ENCODE measurements at places on chromosomes 7 and 10.

GRCh38 chr7:94044806-94045205 lies 40.7 kb upstream of the BET1 start:
- no peak for DNase-seq

DNA sequence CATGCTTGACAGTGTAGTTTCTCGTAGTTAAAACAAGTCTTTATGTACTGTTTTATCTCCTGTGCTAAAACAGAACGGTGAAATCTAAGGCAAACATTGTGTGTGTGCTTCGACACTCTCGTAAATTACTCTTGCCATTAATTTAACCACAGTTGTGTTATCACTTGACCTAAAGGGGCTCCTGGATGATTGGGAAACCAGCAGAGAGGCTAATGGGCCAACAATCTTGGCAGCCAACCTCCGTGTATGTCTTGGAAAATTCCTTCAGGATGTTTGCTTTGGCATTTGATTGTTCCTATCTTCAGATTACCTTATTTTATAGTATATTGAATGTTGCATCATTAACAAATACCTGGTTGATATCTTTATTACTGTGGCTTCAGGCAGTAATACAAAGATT lies 409.5 kb downstream of the SDK1 start:
- no peak for DNase-seq

DNA sequence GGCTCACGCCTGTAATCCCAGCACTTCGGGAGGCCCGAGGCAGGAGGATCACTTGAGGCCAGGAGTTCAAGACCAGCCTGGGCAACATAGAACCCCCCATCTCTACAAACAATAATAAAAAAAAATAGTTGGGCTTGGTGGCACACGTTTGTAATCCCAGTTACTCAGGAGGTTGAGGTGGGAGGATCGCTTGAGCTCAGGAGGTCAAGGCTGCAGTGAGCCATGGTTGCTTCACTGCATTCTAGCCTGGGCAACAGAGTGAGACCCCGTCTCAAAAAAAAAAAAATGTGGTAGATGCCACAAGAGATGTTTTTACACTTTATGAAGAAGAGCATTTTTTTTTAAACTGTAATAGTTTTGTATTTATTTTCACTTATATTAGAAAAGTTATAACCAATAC lies 12.8 kb downstream of the NYAP1 start:
- DNase-seq = no peak

DNA sequence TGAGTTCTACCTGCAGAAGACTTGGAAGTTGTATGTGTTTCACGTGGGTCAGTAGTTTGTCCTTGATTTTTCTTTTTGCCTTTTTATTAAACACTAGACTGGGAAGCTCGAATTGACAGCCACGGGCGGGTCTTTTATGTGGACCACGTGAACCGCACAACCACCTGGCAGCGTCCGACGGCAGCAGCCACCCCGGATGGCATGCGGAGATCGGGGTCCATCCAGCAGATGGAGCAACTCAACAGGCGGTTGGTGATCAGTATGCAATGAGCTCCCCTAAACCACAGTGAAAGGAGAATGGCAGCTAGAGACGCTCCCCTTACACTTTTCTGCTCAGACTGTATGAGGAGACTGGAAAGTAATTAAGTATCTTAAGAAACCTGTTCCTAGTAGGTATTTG lies 126.7 kb upstream of the STK17A start:
- no peak for DNase-seq

GRCh38 chr10:33876584-33877400 lies 542.3 kb upstream of the NRP1 start:
- no peak for DNase-seq

DNA sequence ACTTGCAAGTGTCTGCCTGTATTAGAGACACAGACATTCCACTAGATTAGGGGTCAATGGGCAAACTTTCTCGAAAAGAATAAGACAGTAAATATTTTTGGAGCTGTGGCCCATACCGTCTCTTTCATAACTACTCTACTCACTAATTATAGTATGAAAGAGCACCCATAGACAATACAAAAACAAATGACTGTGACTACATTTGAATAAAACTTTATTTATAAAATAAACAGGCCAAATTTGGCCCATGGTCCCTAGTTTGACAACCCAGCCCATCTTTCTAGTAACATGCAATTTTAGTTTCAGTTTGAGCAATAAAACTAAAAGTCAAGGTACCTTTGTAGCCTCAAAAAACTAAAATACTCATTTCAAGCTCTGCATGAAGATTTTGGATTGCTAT lies 294.6 kb downstream of the PARD3 start:
- DNase-seq = no peak

DNA sequence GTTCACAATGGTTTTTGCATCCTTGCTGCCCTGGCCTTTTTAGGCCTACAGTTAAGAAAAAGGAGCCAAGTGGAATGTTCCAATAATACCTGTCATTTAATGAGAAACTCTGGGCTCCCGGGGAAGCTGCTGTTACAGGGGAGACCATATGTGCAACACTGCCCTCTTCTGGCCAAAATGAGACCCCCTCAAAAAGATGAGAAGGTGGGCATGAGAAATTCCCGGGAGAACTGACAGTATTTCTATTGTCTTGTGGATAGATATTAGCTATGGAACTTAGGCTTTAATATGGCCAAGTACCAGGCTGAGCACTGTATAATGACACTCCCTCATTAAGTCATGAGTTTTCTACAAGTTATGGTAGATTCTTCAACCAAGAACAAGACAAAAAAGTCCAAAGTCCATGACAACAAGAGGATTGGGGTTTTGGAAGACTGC lies 99.4 kb downstream of the CCDC3 start:
- DNase-seq = no peak

- DNase-seq = no peak
Observed at GRCh38 chr7:4665661-4666060, 16.4 kb upstream of the FOXK1 start.

- no peak for DNase-seq
Observed at GRCh38 chr10:121615435-121615793, 17.2 kb upstream of the FGFR2 start.

DNA sequence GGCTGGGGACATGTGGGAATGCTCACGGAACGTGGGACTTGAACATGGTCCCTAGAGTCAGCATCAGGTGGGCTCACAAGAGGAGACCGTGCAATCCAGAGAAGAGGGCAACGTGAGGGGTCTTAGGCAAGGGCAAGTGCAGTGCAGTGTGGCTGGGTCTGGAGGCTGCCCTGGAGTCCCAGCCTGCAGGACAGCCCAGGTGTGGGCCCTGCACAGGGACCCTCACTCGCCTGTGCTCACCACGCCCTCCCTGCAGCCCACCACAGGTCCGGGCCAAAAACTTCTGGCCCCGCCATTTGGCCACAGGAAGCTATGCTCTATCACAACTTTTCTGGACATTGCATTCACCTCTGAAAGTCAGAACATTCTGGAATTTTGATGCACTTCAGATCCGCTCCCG lies 133.5 kb downstream of the PAXIP1 start:
- DNase-seq = no peak

GRCh38 chr7:112195717-112196116 lies 10.5 kb downstream of the DOCK4 start:
- no peak for DNase-seq

GRCh38 chr7:32048970-32049491 lies 21.2 kb downstream of the PDE1C start:
- DNase-seq = no peak

DNA sequence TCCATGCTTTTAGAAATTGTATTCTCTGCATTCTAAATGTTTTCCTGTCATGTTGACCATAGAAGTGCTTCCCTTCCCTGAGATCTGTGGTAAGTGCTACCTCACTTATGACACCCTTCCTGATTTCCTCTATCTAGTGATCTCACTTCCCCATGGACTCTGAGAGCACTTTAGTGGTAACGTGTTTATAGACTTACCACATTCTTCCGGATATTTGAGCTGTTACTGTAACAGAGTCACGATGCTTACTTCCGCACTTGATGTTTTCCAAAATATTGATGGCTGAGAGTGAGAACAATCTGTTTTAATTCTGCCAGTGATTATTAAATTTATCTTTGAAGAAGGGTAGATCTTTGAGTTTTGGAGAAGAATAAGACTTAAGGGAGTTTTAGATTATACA lies 60.1 kb upstream of the NAMPT start:
- no peak for DNase-seq

DNA sequence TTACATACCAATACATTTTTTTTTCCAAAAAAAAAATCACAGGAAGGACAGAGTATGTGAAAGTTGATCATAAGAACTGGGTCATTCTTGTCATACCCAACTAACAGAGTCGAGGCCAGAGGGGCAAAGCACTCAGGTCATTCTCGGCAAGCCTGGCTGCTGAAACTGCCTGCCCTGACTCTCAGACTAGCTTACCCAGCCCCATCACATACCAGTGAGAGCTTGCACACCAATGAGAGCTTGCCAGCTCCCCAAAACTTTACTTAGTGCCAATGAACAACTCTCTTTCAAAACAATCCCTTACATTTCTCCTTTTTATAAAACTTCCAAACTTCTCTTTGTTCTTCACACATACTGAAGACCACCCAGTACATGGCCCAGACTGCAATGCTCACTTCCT lies 48.9 kb downstream of the VOPP1 start:
- no peak for DNase-seq

DNA sequence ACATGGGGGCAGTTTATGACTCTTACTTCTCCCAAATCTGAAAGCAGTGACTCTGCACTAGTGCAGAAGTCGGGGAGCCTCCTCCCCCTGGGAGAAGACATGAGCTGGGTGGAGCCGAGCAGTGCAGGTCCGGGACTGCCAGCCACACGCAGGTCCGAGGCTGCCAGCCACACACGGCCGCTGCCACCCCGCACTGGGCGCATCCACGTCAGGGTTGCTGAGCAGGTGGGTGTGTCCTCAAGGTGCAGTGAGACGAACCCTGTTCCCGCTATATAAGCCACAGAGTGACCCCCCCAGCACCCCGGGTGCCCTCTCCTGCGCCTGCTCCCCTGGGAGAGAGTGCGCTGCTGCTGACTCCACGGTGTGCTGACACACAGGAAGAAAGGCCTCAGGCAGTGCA lies 430.2 kb downstream of the PTPRN2 start:
- DNase-seq = no peak

GRCh38 chr10:129219364-129219763 lies 247.7 kb upstream of the MGMT start:
- no peak for DNase-seq

GRCh38 chr7:132735476-132735875 lies 159.2 kb upstream of the PLXNA4 start:
- no peak for DNase-seq

- no peak for DNase-seq
Observed at GRCh38 chr7:145378197-145378596, 542.3 kb upstream of the TPK1 start.

DNA sequence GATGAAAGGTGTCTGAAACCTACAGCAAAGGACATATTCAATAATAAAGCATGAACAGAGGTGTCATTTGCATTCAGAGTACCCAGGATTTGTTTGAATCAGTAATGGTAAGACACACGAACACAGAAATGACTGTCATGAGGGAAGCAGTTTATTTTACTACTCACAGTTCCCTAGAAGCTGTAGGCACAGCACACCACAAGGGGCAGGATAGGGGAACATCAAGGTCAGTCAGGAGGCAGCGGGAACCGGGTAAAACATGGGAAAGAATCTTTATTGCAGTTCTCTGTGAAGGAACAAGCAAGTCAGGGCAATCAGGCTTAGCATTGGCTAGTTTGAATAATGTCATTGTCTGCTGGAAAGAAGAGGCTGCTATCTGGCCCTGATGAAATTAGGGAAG lies 70.2 kb upstream of the PDSS1 start:
- DNase-seq = no peak

DNA sequence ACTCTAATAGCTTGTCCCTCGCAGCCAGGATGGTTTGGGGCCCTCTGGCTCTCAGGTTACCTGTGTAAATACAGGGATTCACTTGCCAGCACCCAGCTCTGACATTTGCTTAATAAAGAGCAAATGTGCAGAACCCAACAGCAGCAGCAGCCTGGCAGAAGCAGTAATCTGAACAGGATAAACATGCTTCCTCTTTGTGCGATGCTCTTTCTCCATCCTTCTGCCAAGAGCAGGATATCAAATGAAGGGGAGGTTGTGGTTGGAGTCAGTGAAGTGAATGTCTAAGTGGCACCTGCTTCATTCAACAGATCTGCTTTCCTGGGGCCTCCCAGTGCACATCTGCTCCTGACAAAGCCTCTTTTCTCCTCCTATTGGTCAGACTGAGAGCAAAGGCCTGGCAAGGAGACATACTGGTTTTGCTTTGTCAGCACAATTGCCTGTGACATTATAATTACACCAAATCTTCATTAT lies 130.3 kb downstream of the NRF1 start:
- DNase-seq = no peak

- DNase-seq = no peak
Observed at GRCh38 chr10:6297951-6298381, 95.2 kb downstream of the PFKFB3 start.

- no peak for DNase-seq
Observed at GRCh38 chr10:96118604-96119450, 11.3 kb upstream of the ZNF518A start.

- no peak for DNase-seq
Observed at GRCh38 chr10:3025026-3025683, 42.2 kb upstream of the PFKP start.

DNA sequence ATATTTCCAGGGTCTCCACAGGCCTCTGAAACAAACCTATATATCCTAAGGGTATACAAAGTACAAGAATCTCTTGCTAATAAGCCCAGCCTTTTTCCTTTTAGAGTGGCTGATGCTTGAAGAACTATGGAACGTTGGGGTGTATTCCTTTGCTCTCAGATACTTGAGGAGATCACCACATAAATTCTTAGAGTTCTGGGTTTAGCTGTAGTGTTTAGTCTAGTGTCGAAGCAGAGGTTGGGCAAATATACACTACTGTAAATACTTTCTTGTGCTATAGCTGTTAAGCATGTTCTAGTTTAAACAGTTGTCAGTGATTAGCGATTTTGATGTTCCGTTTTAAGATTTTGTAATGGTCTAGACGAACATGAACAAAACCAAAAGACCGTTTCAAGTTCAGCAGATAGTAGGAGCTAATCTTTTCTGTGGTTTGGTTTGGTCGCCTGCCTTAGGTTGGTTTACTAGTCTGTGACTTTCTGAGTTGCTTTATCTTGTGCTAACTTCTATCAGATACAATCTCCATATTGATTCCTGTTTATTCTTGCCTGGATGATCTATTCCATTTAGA lies 229.6 kb downstream of the NSUN6 start:
- DNase-seq = no peak

- no peak for DNase-seq
Observed at GRCh38 chr7:51929818-51930217, 613.2 kb upstream of the COBL start.

DNA sequence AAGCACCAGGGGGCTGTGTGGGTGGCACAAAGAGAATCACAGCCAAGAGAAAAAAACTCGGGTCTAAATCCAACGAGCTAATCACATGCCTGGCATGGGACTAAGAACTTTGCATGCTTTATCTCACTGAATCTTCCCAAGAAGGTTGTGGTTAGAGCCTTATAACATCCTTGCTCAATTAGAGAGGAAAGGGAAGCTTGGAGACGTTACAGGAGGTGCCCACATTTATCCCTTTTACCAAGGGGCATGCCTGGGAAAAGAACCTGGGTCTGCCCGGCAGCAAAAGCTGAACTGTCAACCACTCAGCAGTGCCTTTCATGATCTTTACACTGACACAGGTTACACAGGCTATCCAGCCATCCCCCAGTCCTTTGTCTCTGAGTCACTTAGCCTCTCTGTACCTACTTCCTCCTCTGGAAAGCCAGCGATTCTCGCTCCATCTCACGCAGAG lies 190.1 kb downstream of the PRPF18 start:
- no peak for DNase-seq

GRCh38 chr7:50166997-50167965 lies 74.2 kb upstream of the ZPBP start:
- DNase-seq = no peak

- DNase-seq = no peak
Observed at GRCh38 chr10:128287921-128288320, 161.7 kb upstream of the MKI67 start.

- no peak for DNase-seq
Observed at GRCh38 chr10:62594093-62594520, 210.4 kb upstream of the ADO start.
